ENCODE measurements at places on chromosomes 2 and 18.

DNA sequence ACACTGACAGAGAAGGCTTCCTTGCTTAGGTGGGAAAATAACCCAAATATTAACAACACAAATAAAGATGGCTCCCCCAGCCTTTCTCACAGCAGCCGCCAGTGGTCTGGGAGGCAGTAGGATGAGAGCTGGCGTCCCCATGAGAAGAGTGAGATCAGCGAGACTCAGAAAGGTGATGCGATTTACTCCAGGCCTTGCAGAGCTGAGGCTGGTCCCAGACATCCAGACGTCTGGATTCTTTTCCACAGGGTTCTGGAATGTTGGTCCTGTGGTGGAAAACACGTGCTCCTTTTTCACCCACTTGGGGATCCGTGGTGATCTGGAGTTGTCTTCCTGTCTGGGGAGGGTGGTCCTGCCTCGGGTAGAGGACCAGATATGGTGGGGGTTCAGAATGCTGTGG lies 190.6 kb downstream of the CTIF start:
- no peak for DNase-seq

DNA sequence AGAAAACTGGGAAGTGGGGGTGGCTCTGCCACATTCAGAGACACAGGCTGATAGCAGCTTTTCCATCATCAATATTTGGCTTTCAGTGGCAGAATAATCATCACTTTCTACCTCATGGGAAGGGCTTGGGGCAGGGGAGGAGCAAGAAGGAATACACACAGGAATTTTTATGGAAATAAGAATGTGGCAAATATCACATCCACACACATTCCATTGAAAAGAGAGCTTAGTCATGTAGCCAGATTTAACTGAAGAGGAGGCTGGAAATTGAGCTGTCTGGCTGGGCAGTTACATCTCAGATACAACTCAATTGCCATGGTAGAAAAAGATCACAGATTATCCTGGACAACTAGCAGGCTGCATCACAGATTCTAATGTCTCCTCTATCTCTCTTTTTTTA lies 1474.0 kb upstream of the ACVR2A start:
- DNase-seq = no peak

- no peak for DNase-seq
These were observed 261.3 kb upstream of the NCKAP5 start for GRCh38 chr2:133829450-133830020.

DNA sequence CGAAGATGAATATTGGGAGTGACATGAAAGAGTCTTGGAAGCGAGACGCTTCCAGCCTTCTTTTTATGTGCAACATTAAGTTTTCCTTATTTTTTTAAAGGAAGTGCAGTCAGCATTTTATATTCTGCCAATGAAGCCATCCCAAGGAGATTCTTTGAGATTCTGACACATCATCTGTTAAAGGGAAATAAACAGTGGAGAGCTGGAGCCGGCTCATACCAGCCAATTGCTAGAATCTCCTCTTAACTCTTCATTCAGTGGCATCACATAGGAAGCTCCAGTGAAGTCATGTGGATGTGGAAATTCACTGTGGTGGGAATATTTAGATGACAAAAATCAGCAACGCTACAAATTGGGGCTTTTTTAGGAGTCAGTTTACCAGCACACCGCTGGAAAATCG lies 23.7 kb upstream of the GPR39 start:
- no peak for DNase-seq

- DNase-seq = no peak
These were observed 305.5 kb upstream of the HDAC4 start for GRCh38 chr2:239706367-239706766.

- no peak for DNase-seq
These were observed 45.8 kb downstream of the PTPN2 start for GRCh38 chr18:12838178-12838634.

- no peak for DNase-seq
These were observed 725 bp downstream of the SLC66A2 start for GRCh38 chr18:79950515-79951341.

DNA sequence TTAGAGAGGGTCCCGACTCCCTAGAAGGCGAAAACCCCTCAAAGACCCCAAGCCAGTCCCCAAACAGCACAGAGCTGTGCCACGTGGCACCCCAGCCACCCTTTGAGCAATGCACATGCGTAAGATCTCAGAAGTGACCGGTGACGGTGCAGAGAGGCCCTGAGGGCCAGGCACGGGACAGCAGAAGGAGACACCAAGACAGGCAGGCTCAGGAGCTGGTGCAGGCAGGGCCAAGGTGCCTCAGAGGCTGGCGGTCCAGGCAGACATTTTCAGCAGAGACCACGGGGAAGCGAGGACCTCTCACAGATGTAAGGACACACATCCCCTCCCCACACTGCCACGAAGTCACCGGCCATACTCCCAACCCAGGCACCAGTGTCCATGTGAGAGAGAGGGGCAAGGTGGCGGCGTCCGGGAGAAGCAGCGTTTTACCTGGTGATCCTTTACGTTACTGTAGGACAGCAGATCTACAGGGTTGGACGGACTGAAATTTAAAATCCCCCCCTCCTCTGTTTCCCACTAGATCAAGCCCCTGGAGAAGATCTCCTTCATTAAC lies 2.0 kb upstream of the RAB17 start:
- DNase-seq = no peak

GRCh38 chr2:60671966-60672365 lies 84.1 kb upstream of the PAPOLG start:
- DNase-seq = no peak

- no peak for DNase-seq
These were observed 385.5 kb upstream of the HNRNPA3 start for GRCh38 chr2:176826984-176827668.

DNA sequence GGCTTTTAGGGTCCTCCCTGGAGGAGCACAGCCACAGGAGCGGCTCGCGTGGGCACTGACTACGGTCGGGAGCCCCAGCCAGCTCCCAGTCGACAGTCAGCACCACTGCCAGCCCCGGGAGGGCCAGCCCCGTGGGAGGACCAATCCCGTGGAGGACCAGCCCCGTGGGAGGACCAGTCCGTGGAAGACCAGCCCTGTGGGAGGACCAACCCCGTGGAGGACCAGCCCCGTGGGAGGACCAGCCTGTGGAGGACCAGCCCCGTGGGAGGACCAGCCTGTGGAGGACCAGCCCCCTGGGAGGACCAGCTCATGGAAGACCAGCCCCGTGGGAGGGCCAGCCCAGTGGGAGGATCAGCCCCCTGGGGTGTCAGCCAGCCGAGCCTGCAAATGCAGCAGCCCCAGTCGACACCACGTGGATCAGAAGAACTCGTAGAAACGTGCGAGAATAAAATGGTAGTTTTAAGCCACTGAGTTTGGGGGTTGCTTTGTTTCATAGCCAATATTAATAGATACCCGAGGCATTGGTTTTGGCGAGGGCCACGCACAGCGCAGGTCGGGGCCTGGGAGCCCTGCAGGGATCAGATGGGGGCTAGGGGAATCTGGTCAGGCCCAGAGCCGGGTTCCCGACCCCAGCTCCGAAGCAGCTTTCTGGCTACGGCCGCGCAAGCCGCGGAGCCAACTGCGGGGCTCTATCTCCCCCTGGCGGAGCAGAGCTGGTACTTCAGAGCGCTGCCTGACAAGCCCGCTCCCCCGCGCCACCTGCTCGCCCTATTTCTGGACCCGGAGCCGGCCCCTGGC lies 73.0 kb downstream of the TEX51 start:
- DNase-seq = peak; percentile 35

DNA sequence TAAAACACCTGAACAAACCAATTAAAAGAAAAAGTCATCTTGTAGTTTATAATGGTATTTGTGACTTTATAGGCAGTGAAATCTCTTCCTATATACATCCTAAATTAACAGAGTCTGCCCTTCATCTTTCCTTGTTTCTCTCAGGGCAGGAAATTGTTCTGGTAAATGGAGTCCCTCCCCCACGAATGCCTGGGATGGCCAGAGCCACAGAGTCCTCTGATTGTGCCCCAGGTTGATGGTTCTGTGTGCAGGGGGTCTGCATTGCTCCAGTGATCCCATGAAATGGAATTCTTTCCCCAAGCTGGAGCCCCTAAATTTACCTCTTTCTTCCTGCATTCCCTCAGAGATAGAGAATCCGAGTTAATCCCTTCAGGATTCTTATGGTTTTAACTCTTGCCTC lies 155.5 kb downstream of the MTX2 start:
- no peak for DNase-seq

- no peak for DNase-seq
These were observed 641.7 kb upstream of the ZEB2 start for GRCh38 chr2:145161656-145162055.

- DNase-seq = no peak
These were observed 8.7 kb upstream of the ACSL3 start for GRCh38 chr2:222851956-222852617.

Data from activated T-helper 1 cell treated with Interleukin-2 at 50 U/mL for 16 hours (primary cell).